Inflammatory macrophage treated with lipopolysaccharide for 1 hour (primary cell): ENCODE measurements at places on chromosomes 6 and 20.

GRCh38 chr6:160124007-160124406, 2.4 kb downstream of the SLC22A1 start:
- DNase-seq: no peak

DNA sequence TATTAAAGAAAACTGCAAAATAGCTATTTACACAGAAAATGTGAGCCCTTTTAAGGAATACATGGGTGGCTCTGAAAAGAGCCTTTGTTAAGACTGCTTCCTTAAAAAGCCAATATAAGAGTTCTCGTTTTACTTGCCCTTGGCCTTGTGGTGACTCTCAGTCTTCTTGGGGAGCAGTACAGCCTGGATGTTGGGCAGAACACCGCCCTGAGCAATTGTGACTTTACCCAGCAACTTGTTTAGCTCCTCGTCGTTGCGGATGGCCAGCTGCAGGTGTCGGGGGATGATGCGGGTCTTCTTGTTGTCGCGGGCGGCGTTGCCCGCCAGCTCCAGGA, 111.5 kb downstream of the HFE start:
- DNase-seq: peak; percentile 42

DNA sequence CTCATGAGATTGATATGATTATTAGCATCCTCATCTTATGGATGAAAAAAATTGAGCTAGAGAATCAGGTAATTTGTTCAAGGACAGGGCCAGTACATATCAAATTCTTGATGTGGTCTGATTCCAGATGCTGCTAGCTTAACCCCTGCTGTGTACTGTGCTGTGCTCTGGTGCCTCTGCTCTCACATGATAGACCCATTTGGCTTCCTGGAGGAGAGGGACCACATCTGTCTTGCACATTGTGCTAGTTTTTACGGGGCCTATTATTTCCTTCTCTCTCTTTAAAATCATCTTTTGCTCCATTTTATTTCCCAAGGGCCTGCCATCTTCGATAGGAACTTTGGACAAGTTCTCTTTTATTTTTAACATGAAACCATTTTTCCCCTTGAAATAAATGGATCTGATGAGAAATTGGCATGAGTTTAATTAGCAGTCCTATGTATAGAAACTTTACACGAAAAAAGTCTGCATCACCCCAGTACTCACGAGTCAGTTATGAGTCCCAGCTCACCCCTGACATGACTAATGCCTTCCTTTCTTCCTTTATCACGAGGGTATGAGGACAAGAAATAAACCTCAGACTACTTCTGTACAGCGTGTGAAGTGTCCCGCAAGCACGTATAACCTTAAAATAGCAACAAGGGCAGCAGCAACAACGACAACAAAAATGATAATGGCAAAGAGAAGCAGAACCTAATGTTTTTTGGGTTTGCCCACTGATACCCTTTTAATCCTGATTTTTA, 26.5 kb downstream of the CD109 start:
- peak; percentile 59 for DNase-seq

- DNase-seq: peak; percentile 90
These were observed 362 bp downstream of the DUSP22 start for GRCh38 chr6:292506-293192.

DNA sequence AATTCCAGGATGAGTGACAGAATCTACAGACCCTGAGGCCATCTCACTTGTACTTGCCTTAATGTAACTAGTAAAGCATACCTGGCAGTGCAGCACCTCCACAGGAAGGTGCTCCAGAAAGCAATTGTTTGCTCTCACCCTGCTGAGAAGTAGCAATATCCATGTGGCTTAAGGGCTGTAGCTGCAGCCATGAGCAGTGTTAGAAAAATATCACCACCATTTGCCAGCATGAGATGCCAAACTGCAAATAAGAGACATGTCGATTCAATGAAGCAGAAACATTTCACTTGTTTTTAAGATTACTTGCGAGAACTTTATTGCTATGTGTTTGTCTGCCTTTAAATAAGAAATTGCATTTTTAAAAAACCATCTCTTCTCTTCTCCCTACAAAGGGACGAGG, 151.5 kb downstream of the PRL start:
- no peak for DNase-seq

- DNase-seq: no peak
These were observed 39.5 kb downstream of the DCBLD1 start for GRCh38 chr6:117521791-117522502.

- DNase-seq: no peak
These were observed 180.9 kb downstream of the ARID1B start for GRCh38 chr6:156957931-156958547.

DNA sequence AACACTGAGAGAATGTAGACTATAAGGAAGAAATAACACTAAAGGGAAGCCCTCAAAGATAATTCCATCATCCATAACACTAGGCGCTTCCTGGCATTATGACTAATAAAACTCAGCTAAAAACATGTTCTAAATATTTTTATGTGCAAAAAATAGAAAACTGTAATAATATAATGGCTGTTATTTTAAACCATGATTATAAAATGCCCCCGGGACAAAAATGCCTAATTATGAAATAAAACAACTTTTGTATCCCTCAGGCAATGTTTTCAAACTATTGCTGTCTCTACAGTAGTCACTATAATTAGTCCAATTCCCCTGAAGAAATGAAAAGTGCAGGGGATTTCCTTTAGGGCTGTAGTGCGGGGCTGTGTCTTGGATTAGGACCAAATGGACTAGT, 242.4 kb downstream of the RNF144B start:
- DNase-seq: no peak

DNA sequence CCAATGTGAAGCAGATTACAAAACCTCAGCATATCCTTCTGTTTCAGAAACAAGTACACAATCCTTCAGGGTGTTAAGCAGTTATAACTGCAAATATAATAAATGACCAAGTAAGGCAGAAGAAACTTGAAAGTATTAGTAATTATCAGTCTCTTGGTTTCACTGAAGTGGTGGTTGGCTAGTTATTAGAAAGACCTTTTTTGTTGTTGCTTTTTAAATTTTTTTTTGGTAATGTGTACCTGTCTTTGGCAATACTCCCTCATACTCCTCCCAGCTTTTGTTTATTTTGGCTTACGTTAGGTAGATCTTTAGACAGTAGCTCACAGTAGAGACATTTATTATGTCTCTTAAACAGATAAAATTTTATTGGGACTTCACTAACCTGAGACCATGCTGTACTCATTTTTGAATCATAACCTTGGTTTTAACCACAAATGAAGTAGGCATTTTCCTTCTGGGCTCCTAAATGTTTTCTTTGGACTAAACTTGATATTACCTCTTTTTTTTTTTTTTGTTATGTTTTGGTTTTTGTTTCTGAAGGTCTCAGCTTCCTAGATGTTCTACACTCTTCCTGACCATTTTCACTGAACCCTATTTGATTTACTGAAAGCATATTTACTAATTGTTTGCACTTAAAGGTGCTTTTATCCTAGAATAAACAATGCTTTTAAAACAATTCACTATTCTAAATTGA, 6.4 kb downstream of the CD2AP start:
- DNase-seq: no peak

- no peak for DNase-seq
These were observed 67.6 kb upstream of the SLC22A23 start for GRCh38 chr6:3524456-3524855.

- peak; percentile 85 for DNase-seq
These were observed 87.5 kb downstream of the CRYBG1 start for GRCh38 chr6:106448000-106448426.

- peak; percentile 71 for DNase-seq
These were observed 182.5 kb downstream of the CDC5L start for GRCh38 chr6:44569931-44570385.

DNA sequence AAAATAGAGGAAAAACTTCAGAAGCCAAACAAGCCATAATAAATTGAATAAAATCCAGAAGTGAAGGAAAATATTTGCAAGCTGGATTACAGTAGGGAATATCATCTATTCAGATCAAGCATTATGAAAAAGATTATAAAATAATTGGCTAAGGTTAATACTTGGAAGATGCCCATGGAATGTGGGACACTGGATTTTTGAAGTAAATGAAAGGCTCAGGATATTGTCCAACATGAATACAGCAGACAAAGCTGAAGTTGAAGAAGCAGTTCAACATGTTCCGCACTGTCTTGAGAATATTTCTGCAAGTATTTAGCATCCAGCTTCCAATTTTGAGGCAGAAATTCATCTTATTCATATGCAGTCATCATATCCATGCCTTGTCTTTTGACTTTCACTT, 1278.4 kb upstream of the GJE1 start:
- no peak for DNase-seq

DNA sequence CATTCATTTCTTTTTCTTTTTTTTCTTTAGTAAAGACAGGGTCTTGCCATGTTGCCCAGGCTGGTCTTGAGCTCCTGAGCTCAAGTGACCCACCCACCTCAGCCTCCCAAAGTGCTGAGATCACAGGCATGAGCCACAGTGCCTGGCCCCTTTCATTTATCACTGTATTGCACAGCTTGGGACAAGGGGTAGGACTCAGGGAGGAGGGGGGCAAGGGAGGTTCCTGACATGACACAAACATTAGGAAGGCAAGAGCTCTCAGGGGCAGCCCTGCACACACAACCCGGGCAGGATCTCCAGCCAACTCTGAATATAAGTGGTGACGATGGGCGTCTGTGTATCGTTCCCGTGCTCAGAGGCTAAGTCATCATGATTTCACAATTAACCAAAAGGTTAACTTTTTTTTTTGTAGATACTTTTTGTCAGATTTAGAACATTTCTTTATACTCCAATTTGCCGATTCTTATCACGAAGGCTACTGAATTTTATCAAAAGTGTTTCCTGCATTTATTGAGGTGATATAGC, 19.9 kb downstream of the SLC2A4RG start:
- DNase-seq: no peak

DNA sequence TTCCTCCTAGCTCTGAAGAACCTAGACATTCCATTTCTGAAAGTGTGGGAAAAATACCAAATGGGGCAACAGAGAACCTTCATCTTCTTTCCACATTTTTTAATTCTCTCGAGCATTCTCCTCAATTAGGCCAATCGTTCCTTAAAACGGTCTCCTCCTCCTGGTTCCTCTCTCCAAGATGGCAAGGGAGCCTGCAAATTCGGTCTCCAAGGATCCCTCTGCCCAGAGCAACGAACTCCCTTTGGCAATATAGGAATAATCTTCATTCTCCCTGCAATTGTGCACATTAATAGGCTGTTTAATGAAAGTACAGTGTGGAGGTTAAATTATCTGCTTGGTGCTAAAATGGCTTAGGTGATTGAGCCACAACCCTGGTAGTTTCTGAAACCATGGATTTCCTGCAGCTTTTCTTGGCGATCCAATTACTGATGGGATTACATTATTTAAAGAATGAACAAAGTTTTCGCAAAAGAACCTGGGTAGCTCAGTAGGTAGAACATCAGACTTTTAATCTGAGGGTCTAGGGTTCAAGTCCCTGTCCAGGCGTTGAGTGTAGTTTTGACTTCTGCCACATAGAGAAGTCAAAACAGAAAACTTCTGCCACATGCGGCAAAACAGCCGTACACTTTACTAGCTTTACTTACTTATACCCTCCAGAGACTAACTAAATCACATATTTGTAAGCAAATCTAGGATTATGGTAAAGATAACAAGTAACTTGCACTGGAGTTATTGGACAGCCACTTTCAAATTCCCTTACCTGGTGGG, 102.9 kb upstream of the ZNF184 start:
- no peak for DNase-seq

GRCh38 chr6:5204376-5204775, 56.4 kb downstream of the LYRM4 start:
- DNase-seq: peak; percentile 78

DNA sequence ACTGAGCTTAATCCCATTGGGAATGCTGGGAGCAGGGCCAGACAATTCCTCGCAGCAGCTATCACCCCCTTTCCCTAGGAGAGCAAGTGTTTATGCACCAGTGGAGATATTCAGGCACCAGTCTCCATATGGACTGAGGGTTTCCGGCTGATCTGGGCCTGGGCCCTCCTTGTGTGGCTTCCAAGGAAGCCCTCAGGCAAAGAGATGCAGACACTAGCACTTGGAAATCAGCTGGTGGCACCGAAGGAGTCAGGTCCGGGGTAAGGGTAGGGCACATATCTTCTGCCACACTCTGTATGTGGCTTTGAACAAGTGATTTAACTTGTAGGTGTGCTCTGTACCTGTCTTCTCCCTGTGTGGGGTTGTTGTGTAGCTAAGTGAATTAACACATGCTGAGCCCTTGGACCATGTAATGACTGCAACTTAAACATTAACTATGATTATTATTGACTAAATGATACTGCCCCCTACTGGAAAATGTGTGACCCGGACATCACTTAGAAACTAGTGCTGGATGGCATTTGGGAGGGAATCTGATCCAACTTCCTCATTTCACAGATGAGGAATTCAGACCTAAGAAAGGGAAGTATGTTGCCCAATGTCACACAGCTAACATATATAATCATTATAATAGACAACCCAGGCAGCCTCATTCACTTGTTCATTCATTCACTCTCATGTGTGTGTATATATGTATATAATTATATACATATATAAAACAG, 19.3 kb upstream of the WFDC2 start:
- DNase-seq: peak; percentile 92

- DNase-seq: peak; percentile 75
These were observed 137.2 kb downstream of the MAP3K4 start for GRCh38 chr6:161128680-161129196.

DNA sequence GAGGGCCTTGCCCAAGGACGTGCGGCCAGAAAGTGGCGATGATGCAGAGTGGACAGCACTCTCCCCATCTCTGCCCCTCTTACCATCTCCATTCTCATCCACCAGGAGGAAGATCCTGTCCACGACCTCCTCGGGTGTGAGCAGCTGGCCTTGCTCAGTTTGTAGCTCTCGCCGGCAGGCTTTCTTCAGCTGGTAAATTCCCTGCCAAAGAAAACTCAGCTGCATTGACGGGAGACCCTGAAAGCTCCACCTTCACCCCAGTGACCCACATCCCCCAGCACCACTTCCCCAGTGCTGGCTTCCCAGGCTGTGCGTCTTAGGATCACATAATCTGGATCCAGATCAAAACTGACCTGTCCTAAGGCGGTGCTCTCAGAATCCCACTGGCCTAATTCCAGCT, 9.2 kb downstream of the GUCA1B start:
- no peak for DNase-seq

DNA sequence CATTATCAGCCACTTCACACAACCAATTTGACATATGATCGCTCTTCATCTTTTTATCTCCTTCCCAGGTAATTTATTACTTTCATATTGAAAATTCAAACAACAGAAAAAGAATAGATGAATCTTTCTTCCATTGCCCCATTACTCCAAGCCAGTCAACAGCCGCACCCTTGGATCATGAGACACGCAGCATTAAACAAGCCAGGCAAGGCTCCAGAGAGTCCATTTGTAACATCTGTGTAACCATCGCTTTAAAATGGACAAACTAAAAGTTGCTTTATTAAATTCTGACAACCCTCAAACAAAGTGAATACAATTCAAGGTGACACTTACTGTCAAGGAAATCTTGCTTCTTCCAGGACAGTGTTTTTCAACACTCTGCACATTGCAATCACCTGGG, 200.3 kb downstream of the EPM2A start:
- DNase-seq: no peak

GRCh38 chr20:4721719-4722118, at the start of gene PRND:
Gene PRND, plus strand, starts transcription at chr20:4721909. Its CDS starts 2,643 bp downstream, at chr20:4724552.
- no peak for DNase-seq

GRCh38 chr6:84825461-84825860, 61.1 kb upstream of the TBX18 start:
- no peak for DNase-seq
